ENCODE measurements at places on chromosomes 7 and 10.

DNA sequence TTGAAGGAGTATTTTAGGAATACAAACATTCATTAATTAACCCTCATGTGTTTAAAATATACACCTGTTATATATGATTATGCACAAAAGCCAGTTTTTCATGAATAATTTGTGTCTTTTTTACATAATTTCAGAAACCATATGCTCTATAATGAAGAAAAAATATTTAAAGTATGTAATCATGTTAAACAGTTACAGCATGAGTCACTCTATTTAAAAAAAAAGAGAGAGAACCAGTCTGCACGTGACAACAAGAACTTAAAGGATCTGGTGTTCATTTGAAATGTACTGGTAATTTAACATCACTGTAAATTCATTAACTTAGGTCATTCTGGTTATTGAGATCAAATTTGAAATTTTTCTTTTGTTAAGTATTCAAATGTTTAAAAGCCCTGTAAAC is 228.5 kb downstream of the CACNB2 start:
- DNase-seq = peak; percentile 4

DNA sequence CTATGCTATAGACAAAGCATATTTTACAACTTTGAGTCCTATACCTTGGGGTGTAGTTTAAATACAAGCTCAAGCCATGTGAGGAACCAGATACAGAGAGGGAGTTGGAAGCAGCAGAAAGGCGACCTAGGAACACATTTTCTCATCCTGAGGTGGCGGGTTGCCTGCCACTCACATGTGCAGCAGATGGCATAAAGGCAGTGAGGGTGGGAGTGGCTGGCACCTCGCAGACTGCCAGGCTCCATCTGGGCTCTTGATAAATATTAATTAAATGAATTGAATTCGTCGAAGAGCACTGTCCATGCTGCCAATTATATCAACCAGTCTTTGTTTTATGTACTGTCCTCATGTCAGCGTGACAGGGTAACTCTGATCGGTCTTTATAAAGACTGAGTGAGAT is 79.0 kb upstream of the SEMA3C start:
- peak; percentile 8 for DNase-seq

- no peak for DNase-seq
Measured at GRCh38 chr10:73937333-73938043, 26.6 kb downstream of the PLAU start.

DNA sequence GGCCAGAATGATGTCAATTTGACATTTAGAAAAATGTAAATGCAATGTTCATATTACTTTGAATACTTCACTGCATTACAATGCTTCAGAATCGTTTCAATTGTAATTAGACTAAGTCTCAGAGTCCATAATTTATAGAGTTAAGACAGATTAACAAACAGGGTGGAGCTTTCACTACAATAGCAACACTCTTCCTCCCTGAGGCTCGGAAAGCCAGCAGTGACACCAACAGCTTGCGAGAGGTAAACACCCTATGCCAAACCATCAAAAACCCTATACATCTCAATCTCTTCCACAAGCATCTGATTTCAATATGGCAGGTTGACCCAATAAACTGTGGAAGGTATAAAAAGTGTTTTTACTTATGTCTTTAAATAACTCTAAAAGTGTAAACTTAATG is 72.2 kb downstream of the DOCK4 start:
- DNase-seq = no peak

- DNase-seq = no peak
Measured at GRCh38 chr7:57403601-57404342, 46.2 kb upstream of the ZNF716 start.

GRCh38 chr7:122886357-122887081 is at the start of gene CADPS2:
Gene CADPS2 (minus strand): TSS chr7:122886460. CDS start chr7:122886337, 123 bp downstream.
- DNase-seq = peak; percentile 70

DNA sequence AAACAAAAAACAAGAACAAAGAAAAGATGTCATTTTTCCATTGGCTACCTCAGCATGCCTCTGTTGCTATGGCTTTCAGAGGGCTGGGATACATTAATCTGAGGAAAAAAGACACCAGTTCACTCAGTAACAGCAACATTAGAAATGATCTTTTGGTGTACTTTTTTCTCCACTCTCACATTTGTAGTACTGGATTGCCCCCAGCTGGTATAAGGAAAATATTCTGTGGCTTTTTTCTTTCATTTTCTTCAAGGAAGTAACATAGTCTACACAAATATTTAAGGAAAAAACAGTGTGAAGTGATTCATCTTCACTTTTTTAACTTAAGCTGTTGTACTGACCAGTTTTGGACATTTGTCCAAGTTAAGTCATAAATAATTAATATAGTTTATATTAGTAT is 482.3 kb downstream of the SORCS1 start:
- no peak for DNase-seq

DNA sequence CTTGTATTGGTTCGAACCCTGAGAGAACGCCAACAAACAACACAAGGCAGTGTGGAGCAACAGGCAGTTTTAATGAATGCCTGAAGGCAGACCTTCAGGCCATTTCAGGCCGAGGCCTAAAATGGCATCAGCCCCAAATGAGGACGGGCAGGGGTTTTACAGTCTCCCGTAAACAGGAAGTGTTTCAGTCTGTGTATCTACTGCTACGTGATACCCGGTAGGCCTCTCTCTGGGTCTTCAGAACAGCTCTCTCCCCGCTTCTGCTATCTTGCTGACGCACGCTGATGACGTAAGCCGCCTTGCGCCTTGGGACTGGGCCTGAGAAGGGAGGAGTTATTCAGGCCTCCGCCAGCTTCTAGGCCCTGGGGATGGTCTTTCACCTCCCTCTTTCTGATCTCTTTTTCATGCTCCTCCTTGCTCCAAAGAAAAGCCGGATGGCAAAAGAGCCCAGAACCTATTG is 67.7 kb downstream of the ST8SIA6 start:
- no peak for DNase-seq

GRCh38 chr10:132420469-132420980 is 23.5 kb downstream of the PWWP2B start:
- DNase-seq = no peak

DNA sequence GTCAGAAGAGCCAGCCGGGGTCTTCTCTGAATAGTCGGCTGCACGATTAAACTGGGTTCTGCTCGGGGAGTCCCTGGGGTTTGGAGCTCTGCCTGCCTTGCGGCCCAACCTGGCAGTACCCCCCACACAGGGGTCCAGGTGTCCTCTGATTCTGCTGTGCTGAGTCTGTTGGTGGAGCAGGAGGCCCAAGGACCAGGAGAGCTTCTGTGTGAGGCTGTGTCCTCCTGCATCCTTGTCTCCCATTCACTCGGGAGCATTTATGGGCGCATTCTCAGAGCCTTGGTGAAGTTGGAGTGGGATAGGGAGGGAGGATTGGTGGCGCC is 14.2 kb downstream of the INPP5A start:
- no peak for DNase-seq

GRCh38 chr7:17367502-17367901 is 69.0 kb downstream of the AHR start:
- DNase-seq = peak; percentile 23

DNA sequence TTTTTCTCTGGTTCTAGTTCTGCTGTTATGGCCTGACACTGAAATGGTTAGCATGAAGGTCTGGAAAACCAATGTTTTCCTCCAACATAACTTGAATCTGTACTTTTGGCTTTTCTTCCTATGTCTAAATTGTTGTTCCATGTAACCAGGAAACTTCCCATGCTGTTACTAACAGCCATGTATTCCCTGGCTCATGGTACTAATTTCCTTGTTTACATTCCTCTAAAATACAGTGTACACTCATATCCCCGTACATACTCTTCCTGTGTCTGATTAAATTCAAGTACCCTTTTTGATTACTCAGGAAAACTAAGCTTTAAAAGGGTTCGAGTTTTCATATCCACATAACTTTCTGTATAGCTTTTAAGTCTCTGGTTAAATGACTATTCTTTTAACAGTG is 12.3 kb upstream of the ACSM6 start:
- DNase-seq = peak; percentile 59

GRCh38 chr10:100775386-100775785 is 30.0 kb downstream of the PAX2 start:
- DNase-seq = peak; percentile 8

GRCh38 chr7:38753347-38753746 is 122.2 kb upstream of the AMPH start:
- DNase-seq = no peak

DNA sequence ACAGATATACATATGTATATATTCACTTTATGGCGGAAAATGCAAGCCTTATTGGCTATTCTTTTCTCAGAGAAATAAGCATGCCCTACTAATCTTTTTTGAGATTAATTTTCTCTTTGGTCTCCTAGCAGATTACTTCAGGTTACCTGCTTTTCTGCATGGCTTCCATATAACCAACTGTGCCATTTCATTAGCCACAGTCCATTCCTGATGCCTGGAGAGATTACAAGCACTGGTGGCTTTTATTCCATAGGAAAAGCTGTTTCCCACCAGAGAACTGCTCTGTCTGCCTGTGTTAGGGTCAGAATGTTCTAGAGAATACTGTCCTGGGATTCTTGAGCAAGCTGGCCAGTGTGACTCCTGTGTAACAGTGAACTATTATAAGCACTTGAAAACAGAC is 59.8 kb downstream of the LRRN3 start:
- no peak for DNase-seq

DNA sequence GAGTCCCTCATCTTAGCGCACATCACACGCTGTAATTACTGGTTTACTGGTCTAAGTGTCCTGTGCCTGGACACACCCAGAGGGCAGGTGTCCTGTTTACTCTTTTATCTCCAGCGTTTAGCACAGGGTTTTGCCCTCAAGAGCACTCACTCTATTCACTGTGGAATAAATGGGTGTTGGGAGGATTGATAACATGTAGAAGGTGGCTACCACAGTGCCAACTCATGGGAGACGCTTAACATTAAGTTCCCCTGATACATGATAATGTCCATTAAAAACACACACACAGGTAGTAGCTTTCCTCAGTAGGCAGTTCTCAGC is 96.1 kb upstream of the EFCAB10 start:
- no peak for DNase-seq

- no peak for DNase-seq
Measured at GRCh38 chr10:91214911-91215310, 5.6 kb upstream of the PCGF5 start.

- DNase-seq = no peak
Measured at GRCh38 chr7:68423356-68423755, 1174.9 kb upstream of the AUTS2 start.

DNA sequence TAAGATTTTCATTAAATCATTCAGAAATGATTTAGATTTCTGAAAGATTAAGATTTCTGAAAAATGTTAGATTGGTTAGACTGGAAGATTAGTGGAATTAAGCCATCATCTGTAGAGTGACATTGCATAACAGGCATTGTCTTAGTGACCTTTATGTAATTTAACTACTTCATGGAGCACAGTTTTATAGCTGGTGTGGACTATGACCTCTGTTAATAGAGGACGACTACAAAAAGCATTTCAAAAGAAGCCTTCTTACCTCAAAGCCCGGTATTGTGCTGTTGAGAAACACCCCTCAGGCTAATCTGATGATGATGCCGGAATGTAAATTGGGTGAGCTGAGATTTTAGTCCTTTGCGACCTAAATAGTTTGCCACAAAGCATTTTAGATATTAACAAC is 55.6 kb downstream of the GALNT11 start:
- DNase-seq = no peak

DNA sequence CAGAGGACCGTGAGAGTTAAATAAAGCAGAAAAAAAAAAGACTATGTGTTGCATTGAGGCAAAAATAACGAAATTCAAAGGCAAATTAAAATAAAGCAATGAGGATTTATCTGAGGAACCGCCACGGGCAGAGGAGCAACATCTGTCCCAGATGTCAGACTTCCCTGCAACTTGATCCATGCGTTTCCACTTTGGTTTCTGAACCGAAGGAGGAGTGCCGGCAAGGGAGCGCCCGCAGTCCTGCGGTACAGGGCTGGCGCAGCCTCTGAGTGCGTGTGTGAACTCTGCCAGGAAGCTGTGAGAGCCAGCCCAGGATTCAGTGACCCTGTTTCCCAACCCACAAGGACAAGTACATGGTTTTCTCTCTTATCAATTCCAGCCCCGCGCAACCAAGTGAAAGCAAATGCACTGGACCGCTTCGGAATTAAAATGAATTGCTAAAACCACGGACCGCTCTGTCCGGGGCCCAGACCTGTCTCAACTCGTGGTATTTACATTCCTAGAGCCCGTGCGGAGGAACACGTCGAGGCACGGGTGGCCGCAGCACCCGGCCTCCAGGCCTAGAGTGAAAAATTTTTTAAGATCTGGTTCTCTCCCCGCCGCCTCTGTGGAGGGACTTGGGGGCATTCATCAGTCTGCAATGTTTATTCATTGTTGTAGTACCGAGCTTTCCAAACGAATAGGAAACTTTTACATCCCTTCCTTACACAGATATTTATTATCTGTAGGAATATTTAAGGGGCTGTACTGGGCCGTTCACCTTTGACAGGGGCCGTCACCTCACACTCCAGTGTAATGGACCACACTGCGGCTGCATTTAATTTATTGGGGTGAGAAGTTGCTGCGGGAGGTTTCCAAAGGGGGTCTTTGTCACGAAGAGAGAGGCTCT is 291.5 kb upstream of the NFE2L3 start:
- peak; percentile 56 for DNase-seq

GRCh38 chr7:69173846-69174245 is 424.4 kb upstream of the AUTS2 start:
- DNase-seq = peak; percentile 45

DNA sequence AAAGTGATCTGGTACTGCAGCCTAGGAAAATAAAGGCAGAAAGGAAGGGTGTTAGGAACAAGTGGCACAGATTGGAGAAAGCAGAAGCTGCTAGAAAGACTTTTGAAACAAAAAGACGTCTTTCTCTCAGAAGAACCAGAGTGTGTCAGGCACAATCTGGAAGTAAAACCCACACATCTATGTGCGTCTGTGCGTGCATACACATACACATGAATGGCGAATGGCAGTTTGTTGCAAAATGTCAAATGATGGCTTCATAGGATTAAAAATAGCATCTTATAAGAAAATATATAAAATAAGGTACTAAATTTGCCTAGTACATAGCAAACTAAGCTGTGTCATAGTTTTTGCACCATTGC is 246.3 kb downstream of the CDK14 start:
- no peak for DNase-seq

GRCh38 chr10:100868382-100868781 is 44.4 kb upstream of the SLF2 start:
- DNase-seq = no peak

DNA sequence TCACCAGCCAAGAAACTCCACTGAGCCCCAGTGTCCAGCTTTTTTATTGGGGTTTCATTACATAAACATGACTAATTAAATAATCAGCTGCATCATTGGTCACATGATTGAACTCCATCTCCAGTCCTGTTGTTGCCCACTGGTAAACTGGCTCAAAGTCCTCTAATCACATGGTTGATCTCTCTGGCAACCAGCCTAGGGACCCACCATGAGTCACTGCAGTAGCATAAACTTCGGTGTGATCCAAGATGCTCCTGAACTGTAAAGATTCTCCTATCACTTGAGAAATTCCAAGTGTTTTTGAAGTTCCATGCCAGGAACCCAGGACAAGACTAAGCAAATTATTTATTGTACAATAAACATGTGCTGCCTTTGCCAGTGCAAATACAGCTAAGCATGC is 130.4 kb upstream of the AUTS2 start:
- no peak for DNase-seq

- peak; percentile 66 for DNase-seq
Measured at GRCh38 chr10:44635176-44635575, 250.3 kb upstream of the CXCL12 start.

All from AG10803 (cell line).